ENCODE measurements at places on chromosomes 6 and 20. TPM values are rescaled to one million over a fixed set of nuclear protein-coding genes. Genes with fewer than 3 reads are reported as not detected.

DNA sequence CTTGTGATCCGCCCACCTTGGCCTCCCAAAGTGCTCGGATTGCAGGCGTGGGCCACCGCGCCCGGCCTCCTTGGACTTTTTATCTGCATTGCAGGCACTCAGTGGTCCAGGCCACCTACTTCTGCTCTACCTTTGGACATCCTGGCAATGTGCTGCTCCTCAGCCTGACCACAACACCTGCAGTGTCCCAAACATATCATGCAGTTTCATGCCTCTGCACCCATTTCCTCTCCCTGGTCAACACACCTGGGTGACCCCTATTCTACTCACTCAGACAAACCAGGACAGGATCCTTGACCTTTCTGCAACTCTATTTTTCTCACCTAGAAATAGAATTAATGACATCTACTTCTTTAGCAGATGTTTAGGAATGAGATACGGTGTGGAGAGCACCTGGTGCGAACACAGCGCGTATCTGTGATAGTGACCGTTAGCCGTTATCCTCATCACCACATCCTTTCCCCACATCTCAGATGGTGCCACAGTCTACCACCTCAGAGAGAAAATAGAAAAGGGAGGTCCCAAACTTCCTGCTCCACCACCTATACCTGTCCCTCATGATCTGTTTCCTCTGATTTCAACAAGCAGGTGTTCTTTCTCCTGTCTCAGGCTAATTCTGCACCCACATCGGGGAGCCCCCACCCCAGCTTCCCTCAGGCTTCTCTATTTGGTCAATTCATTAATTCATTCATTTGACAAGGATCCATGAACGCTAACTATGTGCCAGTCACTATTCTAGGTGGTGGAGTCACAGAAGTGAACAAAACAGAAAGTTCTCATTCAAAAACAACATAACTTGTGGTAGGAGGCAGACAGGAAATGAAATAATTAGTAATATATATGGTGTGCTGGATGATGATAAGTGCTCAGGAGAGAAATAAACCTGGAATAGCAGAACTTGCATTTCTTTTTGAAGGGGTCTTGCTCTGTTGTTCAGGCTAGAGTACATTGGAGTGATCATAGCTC is 4.3 kb upstream of the BTN3A2 start:
- no peak for DNase-seq

GRCh38 chr6:141451511-141452353 is 681.0 kb upstream of the GJE1 start:
- no peak for DNase-seq

- DNase-seq: no peak
Observed at GRCh38 chr6:2230659-2231277, 14.6 kb downstream of the GMDS start.

DNA sequence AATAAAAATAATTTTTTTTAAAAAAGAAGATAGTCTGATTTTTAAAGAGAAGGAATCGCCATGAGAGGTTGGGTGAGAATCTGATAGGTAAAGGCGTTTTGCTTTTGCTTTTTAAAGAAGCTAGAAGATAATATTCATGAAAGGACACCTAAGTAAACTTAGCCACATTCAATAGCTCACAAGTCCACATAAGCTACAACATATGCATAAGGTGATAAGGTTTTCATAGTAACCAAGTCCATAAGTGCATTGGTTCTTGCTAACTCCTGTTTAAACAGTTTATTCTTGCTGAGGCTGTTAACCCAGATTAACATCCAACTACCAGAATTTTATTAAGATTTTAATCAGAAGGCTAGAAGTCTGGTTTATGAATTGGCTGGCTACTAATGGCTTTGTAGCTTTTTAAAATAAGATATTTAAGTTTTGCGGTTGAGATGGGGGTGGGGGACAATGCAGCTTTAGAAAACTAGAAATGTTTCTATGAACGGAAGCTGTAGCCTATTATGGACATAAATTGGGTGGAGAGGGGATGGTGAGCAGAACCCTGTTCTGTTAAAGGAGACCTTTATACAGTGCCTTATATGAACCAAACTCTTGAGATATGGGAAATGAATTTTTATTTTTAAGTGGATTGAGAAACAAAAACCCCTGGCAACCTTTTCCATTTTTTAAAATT is 235.1 kb downstream of the ZFAND3 start:
- DNase-seq: no peak

DNA sequence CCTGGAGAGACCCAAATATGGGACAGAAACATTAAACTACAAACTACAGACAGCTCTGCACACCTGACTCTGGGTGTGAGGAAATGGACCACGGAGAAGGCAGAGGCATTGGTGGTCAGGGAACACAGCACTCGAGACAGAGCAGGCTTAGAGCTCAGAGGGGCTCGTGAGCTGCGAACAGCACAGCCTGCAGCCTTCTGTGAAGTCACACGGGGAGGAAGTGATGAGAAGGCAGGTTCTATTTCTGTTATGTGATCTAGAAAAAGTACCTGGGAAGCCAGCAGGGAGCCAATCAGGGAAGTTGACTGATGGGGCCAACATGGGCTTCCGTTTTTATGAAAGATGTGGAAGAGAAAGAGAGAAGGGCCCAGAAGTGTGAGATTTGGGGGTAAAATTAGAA is 88.9 kb upstream of the SNAP25 start:
- no peak for DNase-seq

- DNase-seq: no peak
Observed at GRCh38 chr6:35019831-35020230, 121.3 kb downstream of the TCP11 start.

- DNase-seq: no peak
Observed at GRCh38 chr20:58749098-58749769, 56.6 kb downstream of the NPEPL1 start.

GRCh38 chr20:12740647-12741046 is 268.1 kb upstream of the SPTLC3 start:
- no peak for DNase-seq

DNA sequence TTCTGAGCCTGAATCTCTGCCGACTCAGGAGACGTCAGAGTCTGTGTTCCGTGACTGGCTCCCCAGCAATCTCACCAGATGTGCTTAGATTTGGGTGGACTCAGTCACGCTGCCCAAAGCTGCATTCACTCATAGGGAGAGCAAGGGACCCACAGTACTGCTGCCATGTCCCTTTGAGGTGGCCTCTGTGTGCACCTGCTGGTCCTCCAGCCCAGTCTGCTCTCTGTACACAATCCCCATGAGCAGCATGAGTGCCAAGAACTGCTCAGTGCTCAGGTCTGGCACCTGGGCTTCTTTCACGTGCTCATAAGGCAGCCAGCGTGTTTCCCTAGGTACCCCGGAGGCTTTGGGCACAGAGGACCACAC is 44.2 kb upstream of the TIAM2 start:
- DNase-seq: no peak

DNA sequence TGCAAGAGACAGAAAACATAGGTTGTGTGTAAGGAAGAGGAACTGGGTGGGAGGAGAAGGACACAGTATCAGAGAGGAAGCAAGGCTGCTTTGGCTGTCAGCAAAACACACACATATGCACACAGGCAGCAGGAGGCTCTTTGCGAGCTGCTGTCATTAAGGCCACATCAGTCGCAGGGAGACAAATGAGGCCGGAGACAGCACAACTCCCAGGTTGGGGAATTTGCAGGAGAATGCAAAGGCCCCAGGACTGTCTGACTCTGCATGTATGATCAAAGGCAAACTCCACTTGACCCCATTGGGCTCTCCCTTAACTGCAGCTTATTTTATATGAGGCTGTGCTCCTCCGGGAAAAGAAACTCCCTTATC is 35.3 kb downstream of the METTL24 start:
- no peak for DNase-seq

GRCh38 chr6:126233192-126233591 is 106.7 kb upstream of the CENPW start:
- no peak for DNase-seq

GRCh38 chr20:24492031-24492607 is 22.7 kb downstream of the SYNDIG1 start:
- DNase-seq: no peak

- no peak for DNase-seq
Observed at GRCh38 chr6:110342759-110343158, 15.4 kb downstream of the METTL24 start.

GRCh38 chr20:6169251-6169650 is 46.4 kb upstream of the FERMT1 start:
- DNase-seq: no peak

DNA sequence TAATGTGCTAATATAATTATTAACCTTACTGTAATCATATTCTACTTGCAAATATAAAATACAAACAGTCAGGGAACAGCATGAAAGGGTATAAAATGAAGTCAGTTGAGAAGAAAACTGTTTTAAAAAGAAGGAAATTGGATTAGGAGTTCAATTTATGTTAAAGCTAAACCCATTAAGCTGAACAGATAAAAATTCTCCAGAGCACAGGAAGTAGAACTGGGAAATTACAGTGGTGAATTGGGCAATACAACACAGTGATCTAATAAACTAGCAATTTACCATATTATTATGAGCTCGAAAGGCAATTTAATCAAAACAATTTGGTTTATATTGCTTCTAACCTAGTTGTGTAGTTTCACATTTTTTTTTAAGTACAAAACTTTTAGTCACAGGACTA is 407.4 kb upstream of the RGS17 start:
- no peak for DNase-seq

DNA sequence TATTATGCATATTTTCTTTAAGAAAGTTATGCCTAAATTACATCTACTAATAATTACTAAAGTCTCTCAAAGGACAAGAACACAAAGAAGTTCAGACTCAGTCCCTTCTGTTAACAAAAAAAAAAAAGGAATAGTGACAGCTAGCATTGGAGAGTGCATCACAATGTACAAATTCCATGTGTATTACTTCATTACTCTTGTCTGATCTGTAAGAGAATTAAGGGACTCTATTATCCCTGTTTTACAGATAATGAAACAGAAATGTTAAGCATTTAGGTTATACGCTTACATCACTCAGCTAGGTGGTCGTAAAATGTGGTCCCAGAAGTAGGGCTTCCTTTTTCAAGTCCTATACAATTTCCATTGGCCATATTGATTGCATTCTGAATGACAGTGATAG is 17.2 kb upstream of the VNN1 start:
- no peak for DNase-seq

DNA sequence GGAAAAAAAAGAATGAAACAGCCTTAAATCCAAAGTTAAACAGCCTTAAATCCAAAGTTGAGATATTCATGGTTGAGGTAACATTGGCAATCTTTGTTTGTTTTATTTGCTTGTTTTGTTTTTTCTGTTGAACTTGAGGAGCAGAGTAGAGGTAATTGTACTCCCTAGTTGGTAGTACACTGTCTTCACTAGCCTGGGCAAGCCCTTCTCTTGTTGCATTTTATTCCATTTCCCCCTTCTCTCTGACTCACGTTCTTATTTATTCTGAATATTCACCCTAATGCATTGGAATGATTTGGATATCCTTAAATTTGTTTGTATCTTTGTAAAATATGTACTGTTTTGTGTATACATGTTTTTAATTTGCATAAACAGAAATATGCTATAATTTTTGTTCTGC is 397.6 kb downstream of the CDC5L start:
- no peak for DNase-seq

GRCh38 chr6:53608396-53608795 is 57.2 kb downstream of the KLHL31 start:
- DNase-seq: no peak

- peak; percentile 44 for DNase-seq
Observed at GRCh38 chr6:593139-593906, 63.6 kb downstream of the HUS1B start.

- DNase-seq: peak; percentile 61
Observed at GRCh38 chr6:166435574-166435973, 52.8 kb upstream of the MPC1 start.

DNA sequence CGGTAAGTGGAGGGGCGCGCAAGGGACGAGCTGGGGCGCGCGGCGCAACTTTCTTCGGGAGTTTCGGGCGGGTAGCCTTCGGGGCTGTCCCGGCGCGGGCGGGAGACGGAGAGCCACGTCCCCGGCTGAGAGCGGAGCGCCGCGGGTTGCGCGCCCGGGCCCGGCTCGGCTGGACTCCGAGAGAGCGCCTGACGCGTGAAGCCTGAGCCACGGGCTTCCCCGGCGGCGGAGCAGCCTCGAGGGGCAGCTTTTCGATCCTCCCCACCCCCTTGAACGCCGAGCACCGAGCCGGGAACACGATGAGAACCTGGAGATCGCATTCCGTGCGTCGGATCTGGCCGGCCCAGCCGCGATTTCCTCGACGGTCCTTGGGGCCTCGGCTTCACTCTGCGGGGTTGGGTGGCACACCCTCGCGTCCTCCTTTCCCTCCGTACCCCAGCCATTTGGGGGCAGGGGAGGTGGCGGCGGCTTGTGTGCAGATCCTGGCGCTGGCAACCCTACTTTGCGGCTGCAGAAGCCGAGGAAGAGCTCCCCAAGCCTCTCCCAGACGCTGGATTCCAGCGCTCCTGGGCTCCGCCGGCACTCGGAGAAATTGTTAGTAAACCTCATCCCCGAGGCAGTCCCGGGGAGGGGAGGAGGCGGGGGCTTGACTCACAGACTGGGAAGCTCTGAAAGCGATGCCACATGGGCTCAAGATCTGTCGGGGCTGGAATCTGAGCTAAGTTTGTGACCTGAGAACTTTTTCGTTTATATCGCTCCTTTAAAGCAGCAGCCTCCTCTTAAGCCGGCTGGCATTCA is 572 bp downstream of the DSE start:
- DNase-seq: peak; percentile 85

DNA sequence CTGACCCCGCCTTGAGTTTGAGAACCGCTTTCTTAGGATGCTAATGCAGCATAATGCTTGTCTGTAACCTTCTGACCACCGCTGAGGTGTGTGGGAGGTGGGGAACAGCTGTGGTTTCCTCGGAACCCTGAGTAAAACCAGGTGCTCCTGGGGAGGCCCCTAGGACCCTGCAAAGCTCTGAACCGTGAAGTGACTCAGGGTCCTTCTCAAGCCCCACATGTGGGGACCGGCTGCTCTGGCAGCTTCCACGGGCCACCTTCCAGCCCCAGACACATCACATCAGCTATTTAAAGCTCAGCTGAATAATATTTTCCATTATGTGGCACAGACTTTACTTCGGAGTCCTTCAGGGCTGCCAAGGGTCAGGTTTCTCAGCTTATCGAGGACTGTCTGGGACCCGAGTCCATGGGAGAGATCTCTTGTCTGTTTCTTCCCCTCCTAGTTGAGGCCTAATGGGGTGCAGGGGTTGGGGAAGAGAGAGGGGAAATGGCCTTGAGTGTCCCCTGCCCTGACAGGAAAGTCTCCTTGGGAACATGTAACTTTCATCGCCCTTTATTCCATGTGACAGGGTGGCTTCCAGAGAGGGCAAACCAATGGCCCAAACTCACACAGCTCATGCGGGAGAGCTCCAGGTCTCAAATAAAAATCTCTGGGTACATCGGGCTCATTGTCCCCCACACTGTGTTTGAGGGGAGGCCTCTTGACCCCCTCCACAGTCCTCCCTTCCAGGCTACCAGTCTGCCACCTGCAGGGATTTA is 186.1 kb upstream of the SLC24A3 start:
- DNase-seq: peak; percentile 54

- DNase-seq: no peak
Observed at GRCh38 chr20:37911261-37911660, 8.3 kb downstream of the VSTM2L start.

Gene FBXO30
- polyA plus RNA-seq: 7.0 TPM

Gene GMEB2
- polyA plus RNA-seq: 6.3 TPM

Gene B4GALT5
- polyA plus RNA-seq: 29.3 TPM

Gene DEFB132
- not detected for polyA plus RNA-seq

Gene MUC22
- polyA plus RNA-seq: 0.01 TPM

Gene WFDC10B
- polyA plus RNA-seq: not detected

Gene WFDC5
- not detected for polyA plus RNA-seq

Gene TFAP2D
- not detected for polyA plus RNA-seq

Gene HCRTR2
- not detected for polyA plus RNA-seq
